ENCODE measurements at places on chromosomes 5 and 9.

DNA sequence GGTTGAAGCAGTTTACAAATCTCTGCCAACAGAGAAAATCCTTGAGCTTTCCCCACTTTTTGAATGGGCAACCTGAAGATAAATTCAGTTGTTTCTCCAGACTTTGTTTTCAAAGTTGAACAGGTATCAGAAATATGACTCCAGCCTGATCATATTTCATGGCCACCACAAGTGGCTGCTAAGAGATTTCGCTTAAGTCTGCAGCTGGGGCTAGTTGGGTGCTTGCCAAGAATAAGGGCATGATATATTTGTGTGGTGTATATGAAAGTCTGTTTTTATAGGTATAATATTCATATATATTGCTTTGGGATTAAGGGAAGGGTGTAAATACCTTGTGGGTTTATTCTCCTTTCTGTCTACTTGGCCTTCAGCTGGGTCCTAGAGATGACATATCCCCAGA is 168.4 kb upstream of the GDNF start:
- no peak for DNase-seq

DNA sequence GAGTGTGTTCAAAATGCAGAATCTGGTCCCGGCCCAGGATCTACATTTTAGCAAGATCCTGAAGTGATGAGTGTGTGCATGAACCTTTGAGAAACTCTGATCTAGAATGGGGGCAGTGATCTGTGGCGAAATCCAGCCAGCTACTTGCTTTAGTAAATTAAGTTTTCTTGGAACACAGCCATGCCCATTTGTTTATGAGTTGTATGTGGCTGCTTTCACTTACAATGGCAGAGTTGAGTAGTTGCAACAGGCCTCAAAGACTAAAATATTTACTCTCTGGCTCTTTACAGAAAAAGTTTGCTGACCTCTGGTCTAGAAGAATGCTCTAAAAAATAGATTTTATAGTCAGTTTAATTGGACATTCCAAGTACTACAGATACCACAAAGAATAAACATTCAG is 588.3 kb downstream of the BNC2 start:
- no peak for DNase-seq

DNA sequence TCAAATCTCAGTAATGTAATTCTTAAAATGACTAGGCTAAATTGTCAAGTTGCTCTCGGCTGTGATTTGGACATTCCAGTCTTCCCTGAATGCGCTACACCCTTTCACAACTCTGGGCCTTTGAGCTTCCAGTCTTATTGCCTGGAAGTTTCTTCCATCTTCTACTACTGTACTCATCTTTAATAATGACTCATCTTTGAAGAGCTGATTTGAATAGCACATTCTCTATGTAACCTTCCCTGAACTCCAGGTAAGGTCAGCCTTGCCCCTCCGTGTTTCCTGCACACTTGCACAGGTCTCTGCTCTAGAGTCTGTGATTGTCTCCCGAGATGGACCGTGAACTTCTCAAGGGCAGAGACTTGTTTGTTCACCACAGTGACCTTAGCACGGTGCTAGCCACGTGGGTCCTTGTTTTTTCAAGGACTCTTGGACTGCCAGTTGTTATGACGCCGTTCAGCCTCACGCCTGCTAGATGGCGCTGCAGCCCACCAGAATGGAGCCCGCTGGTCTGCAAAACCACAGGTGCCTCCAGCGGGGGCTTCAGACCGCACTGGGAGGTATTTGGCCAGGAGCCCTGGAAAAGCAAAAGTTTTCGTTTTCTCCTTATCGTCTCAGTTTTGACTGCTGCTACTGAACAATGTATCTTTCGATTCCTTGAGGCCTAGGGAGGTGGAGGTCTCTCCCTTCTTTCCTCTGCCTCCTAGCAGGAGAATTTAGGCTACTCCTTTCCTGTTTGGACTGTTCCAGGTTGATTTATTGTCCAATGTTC is 44.4 kb downstream of the SEC61B start:
- no peak for DNase-seq

DNA sequence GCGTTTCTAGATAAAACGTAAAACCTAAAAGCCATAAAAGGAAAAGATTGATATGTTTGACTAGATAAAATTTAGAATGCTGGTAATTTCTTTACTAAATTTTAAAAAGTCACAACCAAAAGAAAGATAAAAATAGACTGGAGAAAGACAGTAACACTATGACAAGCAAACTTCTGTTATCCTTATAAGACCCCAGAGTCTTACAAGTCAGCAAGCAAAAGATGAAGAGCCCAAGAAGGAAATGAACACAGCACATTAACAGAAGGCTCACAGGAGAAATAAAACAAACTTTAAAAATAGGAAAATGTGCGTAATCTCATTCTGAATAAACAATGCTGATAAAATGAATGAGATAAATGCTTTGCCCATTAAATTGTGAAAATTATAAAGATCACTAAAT is 29.7 kb downstream of the IL7R start:
- no peak for DNase-seq

DNA sequence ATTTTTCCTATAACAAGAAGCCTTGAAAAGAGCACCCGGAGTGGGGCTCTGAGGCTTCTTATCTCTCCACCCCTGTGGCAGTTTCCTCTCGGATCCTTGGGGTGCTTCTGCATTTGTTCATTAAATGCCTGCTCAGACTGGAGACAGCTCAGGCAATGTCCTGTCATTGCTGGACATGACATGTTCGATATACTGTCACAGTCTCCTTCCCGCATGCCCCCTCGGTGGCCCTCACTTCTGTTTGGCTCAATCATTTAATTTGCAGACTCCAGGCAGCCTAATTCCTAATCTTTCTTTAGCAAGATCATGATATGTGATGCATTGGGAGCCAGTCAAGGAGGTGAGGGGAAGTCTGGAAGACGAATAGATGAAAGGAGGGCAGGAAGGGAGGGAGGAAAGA is 37.5 kb upstream of the CPEB4 start:
- no peak for DNase-seq

DNA sequence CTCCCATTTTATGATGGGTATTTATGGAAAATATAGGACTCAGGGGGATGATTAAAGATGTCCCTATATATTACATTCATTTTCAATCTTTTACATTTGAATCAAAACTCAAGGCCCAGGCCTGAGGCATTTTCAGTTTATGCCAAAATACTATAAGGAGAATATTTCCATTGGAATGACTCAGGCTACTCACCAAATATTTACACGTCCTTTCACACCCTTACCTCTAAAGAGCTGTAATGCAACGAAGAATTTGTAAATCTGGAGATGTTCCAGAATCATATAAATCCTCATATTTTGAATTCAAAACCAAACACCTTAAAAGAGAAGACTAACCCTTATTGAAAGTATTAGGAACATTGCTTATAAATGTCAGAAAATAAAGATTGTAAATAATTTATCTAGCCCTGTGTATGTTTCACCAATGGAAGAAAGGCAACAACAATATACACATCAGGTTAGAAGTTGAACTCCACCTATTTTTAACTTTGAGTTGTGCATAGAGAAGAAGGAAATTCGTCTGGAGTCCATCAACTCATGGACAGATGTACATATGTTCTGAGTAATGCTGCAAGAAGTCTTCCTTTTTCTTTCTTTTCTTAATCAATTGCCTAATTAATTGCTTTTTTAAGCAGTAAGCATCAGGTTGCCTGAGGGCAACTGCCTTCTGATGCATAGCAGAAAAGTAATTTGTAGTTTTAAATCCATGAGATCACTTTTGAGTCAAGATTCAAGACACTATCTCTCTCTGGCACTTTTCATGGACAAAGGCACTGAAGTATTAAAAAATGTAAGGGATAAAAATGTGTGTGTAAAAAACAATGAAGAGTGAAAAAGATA is 579.3 kb upstream of the RGMB start:
- DNase-seq = no peak

GRCh38 chr9:1152171-1152570 is 102.0 kb downstream of the DMRT2 start:
- no peak for DNase-seq

DNA sequence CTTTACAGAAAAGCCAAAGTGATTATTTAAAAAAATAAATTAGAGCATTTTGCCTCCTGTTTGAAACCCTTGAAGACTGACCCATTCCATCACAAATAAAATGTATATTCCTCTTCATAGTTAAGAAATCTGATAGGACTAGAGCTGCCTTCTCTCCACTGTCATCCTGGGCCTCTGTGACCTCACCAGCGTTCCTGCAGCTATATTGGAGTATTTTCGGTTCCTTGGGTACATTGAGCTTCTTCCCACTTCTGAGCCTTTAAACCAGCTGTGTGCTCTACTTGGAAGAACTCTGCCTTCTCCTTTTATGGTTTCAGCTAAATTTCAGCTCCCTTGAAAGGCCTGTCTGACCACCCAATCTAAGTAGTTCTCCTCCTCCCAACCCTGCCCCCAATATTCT is 99.1 kb upstream of the ABCA1 start:
- no peak for DNase-seq

GRCh38 chr9:19975499-19975898 is 186.7 kb upstream of the SLC24A2 start:
- DNase-seq = no peak

- no peak for DNase-seq
Observed at GRCh38 chr9:118533101-118533500, 828.9 kb downstream of the TLR4 start.

- DNase-seq = no peak
Observed at GRCh38 chr5:110838961-110839360, 100.2 kb downstream of the SLC25A46 start.

GRCh38 chr9:84103651-84104377 is 123.2 kb downstream of the RMI1 start:
- no peak for DNase-seq

GRCh38 chr5:45532826-45533624 is 163.2 kb downstream of the HCN1 start:
- no peak for DNase-seq

GRCh38 chr9:124290053-124290591 is 32.4 kb downstream of the NEK6 start:
- no peak for DNase-seq

- no peak for DNase-seq
Observed at GRCh38 chr9:32251539-32251938, 132.9 kb upstream of the ACO1 start.

GRCh38 chr9:24516463-24516862 is 29.2 kb downstream of the IZUMO3 start:
- DNase-seq = no peak

DNA sequence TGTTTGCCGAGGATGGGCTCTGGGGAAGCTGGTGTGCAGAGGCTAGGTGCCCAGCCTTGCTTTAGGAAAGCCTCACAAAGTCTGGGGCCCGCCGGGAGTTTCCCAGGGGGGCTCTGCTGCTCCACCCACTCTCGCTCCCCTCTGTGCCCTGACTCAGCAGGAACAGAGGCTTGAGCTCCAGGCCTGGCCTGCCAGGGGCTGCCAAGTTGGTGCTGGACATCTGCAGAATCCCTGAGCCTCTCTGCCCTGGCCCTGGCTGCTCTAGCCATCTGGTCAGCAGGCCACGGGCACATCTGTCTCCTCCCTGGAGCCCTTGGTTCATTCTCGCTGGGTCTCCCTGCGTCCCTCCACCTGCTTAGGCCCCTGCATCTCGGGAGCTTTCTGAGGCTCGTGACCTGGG is 647 bp upstream of the ADAMTSL2 start:
- DNase-seq = no peak

GRCh38 chr5:181114284-181114843 is 16.6 kb downstream of the OR2V1 start:
- no peak for DNase-seq

DNA sequence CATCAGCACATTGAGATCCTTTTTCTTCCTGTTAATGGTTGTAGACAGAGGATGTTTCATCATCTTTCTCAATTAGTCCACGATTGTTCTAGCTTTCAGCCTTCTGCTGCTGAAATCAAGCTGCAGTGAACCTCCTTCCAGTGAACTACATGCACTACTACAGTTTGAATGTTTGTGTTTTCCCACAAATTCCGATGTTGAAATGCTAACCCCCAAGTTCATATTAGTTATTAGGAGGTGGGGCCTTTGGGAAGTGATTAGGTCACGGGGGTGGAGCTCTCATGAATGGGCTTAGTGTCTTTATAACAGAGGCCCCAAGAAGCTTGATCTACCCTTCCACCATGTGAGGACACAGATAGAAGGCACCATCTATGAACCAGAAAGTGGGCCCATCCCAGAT is 32.9 kb downstream of the NSG2 start:
- DNase-seq = no peak

GRCh38 chr9:128149001-128149701 is at the start of gene LCN2:
Gene LCN2 (plus strand): TSS chr9:128149453. CDS start chr9:128149526, 73 bp downstream.
- DNase-seq = no peak

DNA sequence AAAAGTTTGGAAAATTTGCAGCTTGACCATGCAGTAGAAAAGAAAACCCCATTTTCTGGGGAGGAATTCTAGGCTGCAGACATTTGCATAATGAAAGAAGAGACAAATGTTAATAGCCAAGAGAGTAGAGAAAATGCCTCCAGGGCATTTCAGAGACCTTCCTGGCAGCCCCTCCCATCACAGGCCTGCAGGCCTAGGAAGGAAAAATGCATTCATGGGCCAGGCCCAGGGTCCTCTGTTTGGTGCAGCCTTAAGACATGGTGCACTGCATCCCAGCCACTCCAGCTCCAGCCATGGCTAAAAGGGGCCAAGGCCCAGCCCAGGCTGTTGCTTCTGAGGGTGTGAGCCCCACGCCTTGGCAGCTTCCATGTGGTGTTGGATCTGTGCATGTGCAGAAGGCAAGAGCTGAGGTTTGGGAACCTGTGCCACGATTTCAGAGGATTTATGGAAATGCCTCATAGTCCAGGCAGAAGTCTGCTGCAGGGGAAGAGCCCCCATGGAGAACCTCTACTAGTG is 75.0 kb upstream of the OR13F1 start:
- no peak for DNase-seq

- DNase-seq = no peak
Observed at GRCh38 chr5:75225506-75225905, 11.2 kb downstream of the ANKRD31 start.

DNA sequence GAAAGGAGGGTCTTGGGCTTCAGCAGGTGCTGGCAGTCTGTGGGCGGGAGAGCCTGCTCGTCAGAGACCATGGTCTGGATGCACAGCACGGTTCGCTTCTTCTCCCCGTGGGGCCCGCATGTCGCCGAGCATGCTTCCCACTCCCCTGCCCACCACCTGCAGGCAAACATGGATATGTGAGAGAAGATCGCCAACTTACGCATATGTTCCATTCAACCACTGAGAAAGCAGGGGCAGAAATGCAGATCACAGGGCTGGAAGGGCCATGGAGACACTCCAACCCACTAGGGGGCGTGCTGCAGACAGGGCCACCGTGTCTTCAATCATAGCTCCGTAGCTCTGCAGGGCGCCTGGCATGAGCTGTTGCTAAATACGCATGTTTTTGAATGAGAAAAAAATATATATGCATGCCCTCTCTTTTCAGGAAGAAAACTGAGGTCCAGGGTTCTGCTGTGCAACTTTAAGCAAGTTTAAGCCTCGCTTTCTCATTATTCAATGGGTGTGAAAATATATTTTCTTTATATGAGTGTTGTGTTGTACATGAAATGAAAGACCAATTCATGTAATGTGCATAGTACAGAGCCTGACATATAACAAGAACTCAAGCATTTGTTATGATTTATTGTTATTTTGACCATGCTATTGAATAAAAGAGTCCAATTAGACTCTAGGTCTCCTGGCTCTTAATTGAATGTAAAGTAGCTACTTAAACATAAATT is 148.0 kb downstream of the TARS1 start:
- DNase-seq = no peak

- DNase-seq = no peak
Observed at GRCh38 chr5:90612919-90613318, 54.3 kb downstream of the ADGRV1 start.

GRCh38 chr9:107147134-107147533 is 135.9 kb upstream of the RAD23B start:
- DNase-seq = no peak

Measured in T-helper 22 cell (primary cell).